NAMALWA (cell line): ENCODE measurements at places on chromosomes 13 and 19.

DNA sequence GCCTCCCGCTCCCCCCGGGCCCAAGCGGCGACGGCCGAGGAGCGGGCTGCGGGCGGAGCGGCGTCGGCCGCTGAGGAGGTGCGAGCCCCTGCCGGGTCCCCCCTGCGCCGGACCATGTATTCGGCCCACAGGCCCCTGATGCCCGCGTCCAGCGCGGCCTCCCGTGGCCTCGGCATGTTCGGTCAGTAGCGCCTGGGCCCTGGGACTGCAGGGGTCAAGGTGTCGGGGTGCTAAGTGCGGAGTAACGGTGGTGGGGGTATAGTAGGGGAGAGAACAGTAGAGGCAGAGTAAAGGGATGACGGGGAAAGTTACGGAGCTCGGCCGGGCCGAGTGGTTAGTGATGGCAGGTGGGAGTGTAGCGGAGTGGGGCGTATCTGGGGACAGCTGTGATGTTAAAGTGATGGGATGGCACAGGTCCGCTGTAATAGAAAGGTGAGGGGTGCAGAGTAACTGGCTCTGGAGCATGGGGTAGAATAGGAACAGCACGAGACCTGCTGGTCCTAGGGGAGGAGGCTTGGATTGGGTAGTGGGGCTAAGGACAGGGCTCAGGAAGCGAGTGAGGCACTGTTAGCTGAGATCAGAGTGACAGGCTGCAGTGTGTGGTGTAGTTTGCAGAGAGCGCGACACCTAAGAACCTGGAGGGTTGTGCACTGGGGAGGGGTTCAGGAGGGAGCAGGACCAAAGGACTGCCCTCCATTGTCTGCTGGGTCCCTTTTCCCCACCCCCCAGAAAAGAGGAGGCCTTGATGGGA, 15.7 kb downstream of the CIC start:
- DNase-seq: peak; percentile 70

GRCh38 chr19:4029247-4029614, 21.7 kb downstream of the PIAS4 start:
- no peak for DNase-seq

- DNase-seq: no peak
Measured at GRCh38 chr13:106700439-106700838, 132.5 kb upstream of the ARGLU1 start.

GRCh38 chr13:93818345-93818744, 591.7 kb downstream of the GPC6 start:
- DNase-seq: no peak

- DNase-seq: no peak
Measured at GRCh38 chr13:33204130-33204927, 81.2 kb downstream of the STARD13 start.

DNA sequence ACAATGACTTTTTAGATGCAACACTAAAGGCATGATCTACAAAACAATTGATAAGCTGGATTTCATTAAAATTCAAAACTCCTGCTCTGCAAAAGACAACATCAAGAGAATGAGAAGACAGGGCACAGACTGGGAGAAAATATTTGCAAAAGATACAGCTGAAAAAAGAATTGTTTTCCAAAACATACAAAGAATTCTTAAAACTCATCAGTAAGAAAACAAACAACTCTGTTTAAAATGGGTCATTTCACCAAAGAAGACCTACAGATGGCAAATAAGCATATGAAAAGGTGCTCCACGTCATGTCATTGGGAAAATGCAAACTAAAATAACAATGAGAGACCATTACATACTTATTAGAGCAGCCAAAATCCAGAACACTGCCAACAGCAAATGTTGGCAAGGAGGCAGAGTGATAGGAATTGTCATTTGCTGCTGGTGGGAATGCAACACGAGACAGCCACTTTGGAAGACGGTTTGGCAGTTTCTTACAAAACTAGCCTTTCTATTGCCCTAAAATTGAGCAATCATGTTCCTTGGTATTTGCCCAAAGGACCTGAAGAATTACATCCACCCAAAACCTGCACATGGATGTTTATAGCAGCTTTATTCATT, 39.2 kb downstream of the FLT1 start:
- no peak for DNase-seq

- peak; percentile 78 for DNase-seq
Measured at GRCh38 chr19:18340190-18340989, at the start of gene PGPEP1. Gene PGPEP1 (plus strand): TSS chr19:18340598. CDS start chr19:18340682, 84 bp downstream.

- DNase-seq: no peak
Measured at GRCh38 chr19:42086188-42086736, 10.3 kb downstream of the ZNF574 start.

GRCh38 chr13:69389899-69390298, 717.7 kb upstream of the ATXN8OS start:
- no peak for DNase-seq

DNA sequence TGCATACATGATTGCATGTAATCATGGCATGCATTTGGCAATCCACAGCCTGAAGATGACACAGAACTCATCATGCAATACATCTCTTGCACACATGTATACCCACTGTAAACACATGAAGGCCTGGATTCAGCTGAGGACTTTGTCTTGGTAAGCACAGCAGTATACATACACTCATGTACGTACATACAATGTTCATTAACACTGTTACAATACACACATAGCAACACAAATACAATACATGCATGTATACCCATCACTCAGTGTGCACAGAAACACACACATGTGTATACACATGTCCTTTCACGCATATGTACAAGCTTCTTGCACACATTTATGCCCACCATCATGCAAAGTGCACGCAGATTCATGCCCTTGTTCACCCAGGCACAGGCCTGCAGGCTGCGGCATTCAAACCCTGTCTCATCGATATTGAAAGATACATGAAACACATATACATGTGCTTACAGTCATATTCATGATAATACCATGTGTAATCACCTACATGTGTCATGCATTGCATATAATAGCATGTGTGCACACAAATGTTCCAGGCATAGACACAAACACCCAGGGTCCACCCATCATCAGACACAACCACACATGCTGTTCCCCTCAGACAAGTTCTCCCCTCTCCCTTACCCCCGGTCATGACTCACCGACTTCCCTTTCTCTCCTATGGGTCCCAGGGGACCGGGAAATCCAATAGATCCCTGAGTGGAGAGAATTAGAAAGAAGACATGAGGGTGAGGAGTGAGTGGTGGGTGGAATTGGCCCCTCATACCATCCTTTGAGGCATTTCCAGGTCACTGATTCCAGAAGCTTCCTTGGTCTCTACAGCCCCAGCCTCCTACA, 28.7 kb downstream of the COL5A3 start:
- DNase-seq: no peak

DNA sequence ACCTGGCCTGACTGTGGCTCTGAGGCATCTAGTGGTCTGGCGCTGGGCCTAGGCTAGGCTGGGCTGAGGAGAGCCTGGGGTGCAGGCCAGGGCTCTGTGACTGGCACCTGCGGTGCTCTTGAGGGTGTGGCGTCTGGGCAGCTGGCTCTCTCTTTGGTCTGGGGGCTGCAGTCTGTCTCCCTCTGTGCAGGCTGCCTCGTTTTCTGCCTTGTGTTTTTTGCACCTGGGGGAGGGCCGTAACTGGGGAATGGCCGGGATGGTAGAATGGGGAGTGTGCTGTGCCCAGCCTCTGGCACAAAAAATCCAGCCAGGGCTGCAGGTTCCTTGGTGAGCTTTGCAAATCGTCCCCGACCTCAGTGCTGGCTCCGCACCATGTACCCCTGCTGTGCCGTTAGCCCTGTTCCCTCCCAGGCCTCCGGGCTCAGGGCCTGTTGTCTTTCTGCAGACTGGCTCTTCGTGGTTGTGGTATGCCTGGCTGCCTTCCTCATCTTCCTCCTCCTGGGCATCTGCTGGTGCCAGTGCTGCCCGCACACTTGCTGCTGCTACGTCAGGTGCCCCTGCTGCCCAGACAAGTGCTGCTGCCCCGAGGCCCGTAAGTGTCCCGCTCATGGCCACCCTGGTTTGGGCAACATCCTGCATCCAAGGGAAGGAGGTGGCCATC, 6.5 kb upstream of the USF2 start:
- DNase-seq: no peak

DNA sequence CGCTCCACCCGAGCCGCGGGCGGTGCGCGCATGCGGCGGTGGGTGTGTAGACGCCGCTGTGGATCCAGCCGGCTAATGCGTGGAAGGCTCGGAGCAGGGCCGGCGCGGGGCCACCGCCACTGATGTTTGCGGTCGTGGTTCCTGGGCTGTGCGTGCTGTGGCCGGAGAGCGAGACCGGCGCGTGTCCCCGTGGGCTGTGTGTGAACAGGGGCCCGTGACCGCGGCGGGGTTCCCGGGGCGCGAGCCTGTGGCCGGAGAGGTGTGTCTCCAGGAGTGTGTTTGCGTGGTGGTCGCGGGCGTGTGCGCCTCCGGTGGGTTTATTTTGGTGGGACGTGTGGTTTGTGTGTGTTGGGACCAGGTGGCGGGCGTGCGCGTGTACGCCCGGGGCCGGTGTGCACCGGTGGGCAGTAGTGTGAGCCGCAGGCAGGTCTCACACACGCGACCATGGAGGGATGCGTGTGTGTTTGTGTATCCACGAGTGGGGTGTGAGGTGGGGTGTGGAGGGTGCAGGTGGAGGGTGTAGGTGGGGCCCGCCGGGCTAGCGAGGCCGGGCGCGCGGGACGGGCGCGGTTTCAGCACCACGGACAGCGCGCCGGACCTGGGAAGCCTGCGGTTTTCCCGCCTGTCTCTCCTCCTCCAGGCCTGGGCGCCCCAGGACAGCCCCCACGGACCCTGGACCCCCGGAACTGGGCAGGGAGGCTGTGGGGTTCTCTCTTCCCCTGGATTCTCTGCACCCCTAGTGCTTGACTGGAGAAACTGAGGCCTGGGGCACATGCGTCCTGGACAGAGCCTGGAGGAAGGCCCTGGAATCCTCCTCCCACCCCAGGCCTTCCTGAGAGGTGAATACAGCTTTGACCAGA, 1.6 kb downstream of the HCN2 start:
- DNase-seq: no peak

DNA sequence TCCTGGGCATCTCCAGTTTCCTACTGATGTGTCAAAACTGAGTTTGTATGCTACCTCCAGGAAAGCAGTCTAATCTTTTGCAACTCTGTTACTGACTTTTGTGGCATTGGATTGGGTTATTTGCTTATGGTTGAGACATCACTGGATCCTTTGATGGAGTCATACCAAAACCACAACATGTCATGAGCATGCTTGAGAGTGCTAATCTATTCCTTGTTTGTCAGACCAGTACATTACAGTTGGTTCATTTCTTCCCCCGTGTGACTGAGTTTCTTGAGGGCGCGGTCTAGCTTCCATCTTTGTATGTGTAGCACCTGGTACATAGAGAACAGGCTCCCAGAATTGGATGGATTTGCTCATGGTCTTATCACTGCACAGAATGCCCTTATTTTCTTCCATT, 43.2 kb downstream of the SUGT1 start:
- DNase-seq: no peak
